ENCODE measurements at places on chromosomes 5 and 9. TPM values are rescaled to one million over a fixed set of nuclear protein-coding genes. Genes with fewer than 3 reads are reported as not detected.

The MSX2 gene
- total RNA-seq, result 0.27 TPM

DNA sequence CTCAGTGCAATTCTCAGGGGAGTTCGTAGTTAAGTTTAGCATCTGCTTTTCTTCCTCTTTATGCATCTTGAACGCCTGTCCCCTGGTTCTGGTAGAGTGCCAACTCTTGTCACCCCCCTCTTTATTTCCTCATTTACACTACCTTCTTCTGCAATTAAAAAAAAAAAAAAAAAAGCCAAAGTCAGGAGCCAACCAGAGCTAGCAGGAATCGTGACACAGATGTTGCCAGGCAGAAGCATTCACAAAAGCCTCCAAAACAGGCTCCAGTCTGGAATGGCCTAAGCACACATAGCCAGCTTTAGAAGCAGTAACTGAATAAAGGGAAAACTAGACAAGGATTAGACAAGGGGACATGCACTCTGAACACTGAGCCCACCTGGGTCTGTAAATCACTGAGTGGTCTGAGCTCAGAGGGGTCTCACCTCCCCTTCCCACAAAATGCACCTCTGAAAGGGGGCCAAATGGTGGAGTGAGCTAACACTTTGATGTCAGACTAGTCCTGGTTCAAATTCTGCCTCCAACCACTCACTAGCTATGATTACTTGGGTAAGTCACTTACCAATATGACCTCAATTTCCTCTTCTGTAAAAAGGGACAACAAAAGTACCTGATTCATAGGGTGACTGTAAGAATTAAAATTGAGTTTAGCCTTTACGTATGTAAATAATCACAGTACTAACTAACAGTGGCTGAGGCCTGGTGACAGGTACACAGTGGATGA is 2.0 kb downstream of the CD74 start:
- peaks cover 38% of the 10 kb centered on the region for H3K4me1 ChIP-seq
- peak overlapping the region; percentile 99 for H3K27ac ChIP-seq
- H3K4me3 ChIP-seq, result peak overlapping the region; percentile 77
- H3K36me3 ChIP-seq, result peaks cover 40% of the 10 kb centered on the region
- no peaks in the 10 kb centered on the region for H3K27me3 ChIP-seq
- DNase-seq, result no peak

The EGFLAM gene
- total RNA-seq, result 2.4 TPM

DNA sequence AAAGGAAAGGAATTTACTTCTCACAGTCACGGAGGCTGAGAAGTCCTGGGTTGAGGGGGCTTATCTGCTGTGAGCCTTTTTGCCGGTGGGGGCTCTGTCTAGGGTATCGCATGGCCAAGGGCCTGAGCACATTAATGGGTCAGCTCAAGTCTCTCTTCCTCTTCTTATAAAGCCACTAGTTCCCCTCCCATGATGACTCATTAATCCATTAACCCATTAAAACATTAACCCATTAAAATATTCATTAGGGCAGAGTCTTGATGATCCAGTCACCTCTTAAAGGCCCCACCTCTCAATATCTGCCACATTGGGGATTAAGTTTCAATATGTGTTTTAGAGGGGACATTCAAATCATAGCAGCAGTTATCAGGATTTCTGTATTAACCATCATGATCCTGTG is 406.3 kb downstream of the SPOCK1 start:
- H3K4me1 ChIP-seq, result no peaks in the 10 kb centered on the region
- no peaks in the 10 kb centered on the region for H3K36me3 ChIP-seq
- no peak overlapping the region for H3K27ac ChIP-seq
- H3K4me3 ChIP-seq, result no peak overlapping the region
- DNase-seq, result no peak

DNA sequence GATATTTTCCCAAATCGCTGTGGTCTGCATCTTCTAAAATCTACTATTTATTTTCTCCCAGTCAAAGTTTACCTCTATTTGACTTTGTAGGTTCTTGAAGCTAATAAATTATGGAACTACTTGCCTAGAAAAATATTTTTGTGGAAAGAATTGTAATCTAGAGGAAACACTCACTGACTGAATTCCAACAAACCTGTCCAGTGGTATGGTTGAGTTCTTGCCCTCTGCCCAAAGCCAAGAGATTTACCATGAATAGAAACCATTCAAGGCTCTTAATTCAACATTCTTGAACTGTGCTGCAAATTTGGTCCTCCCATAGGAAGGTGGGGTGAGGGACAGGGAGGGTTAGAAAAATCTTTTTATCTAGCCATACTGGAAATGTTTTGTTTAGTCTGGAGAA is 233.9 kb upstream of the MAP3K1 start:
- H3K36me3 ChIP-seq, result no peaks in the 10 kb centered on the region
- DNase-seq, result no peak
- no peak overlapping the region for H3K27ac ChIP-seq
- no peak overlapping the region for H3K4me3 ChIP-seq

The ACTBL2 gene
- not detected for total RNA-seq

- peak overlapping the region; percentile 74 for H3K27ac ChIP-seq
- H3K4me1 ChIP-seq, result peaks cover 92% of the 10 kb centered on the region
- H3K36me3 ChIP-seq, result no peaks in the 10 kb centered on the region
- H3K27me3 ChIP-seq, result no peaks in the 10 kb centered on the region
Observed at GRCh38 chr9:131698618-131698985, 41.3 kb downstream of the RAPGEF1 start.

The FGF10 gene
- total RNA-seq, result 7.6 TPM

DNA sequence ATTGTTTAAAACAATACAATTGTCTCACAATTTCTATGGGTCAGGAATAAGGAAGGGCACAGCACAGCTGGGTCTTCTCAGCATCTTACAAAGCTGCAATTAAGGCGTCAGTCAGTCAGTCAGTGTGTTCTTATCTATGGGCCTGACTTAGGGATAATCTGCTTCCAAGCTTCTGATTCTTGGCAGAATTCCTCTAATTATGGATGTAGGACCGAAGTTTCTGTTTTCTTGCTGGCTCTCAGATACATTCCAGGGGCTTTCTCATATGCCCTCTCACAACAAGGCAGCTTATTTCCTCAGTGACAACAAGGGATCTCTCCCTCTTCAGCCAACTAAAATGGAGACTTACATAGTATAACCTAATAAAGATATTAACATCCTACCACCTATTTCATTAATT is 1925.3 kb upstream of the ACO1 start:
- H3K4me3 ChIP-seq, result no peak overlapping the region
- no peaks in the 10 kb centered on the region for H3K36me3 ChIP-seq
- H3K4me1 ChIP-seq, result no peaks in the 10 kb centered on the region
- DNase-seq, result no peak
- no peaks in the 10 kb centered on the region for H3K27me3 ChIP-seq

DNA sequence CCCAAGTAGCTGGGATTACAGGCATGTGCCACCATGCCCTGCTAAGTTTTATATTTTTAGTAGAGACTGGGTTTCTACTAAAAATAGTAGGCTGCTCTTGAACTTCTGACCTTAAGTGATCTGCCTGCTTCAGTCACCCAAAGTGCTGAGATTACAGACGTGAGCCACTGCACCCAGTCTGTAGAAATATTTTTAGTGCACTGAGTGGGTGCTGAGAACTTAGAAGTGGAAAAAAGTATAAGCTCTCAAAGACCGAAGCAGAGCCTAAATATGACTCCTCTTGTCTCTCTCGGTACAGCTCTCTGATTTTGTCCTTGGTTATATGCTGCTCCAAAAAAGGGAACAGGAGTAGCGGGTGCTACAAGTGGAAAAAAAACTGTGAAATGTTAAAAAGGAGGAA is 353.8 kb upstream of the IZUMO3 start:
- H3K36me3 ChIP-seq, result no peaks in the 10 kb centered on the region
- H3K4me3 ChIP-seq, result no peak overlapping the region
- no peak for DNase-seq
- no peaks in the 10 kb centered on the region for H3K27me3 ChIP-seq

The CTNND2 gene
- total RNA-seq, result 6.0 TPM

The LECT2 gene
- total RNA-seq, result not detected

DNA sequence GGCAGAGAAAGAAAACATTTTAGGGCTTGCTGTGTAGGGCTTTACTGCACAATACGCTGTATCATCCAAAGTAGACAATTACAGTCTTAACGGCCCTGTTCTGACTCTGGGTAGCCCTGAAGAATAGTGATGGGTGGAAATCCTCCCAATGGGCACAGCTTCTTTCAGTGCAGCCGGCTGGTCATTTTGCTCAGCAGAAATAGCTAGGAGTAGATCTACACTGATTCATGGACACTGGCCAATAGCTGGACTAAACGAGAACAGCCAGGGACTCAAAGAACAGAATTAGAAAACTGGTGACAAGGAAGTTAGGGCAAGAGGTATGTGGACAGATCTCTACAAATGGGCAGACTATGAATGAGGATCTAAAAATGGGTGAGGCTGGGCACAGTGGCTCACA is 69.3 kb downstream of the IARS1 start:
- no peak overlapping the region for H3K27ac ChIP-seq
- H3K36me3 ChIP-seq, result peaks cover 74% of the 10 kb centered on the region
- no peaks in the 10 kb centered on the region for H3K27me3 ChIP-seq
- H3K4me1 ChIP-seq, result no peaks in the 10 kb centered on the region
- DNase-seq, result no peak

GRCh38 chr9:113578279-113578865 is 114.8 kb downstream of the RGS3 start:
- H3K36me3 ChIP-seq, result peaks cover 6% of the 10 kb centered on the region
- no peak for DNase-seq
- H3K27ac ChIP-seq, result peak overlapping the region; percentile 85
- no peaks in the 10 kb centered on the region for H3K27me3 ChIP-seq

- H3K4me1 ChIP-seq, result no peaks in the 10 kb centered on the region
- no peaks in the 10 kb centered on the region for H3K27me3 ChIP-seq
- H3K4me3 ChIP-seq, result no peak overlapping the region
- no peak for DNase-seq
- H3K27ac ChIP-seq, result no peak overlapping the region
Observed at GRCh38 chr9:27205198-27205597, 91.8 kb downstream of the EQTN start.

DNA sequence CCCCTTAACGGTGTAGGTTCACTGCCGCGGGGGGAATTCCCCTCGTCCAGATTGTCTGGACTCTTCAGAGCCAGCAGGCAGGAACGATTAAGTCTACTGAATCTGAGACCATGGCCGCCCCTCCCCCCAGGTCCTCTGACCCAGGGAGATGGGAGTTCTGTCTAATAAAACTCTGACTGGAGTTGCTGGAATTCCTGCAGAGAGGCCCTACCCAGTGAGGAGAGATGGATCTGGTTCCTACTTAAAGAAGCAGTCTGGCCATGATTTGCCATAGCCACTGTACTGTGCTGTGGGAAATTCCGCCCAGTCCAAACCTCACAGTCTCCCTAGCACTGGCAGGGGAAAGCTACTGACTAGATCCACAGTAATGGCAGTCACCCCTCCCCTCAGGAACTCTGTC is 237.7 kb upstream of the RASA1 start:
- H3K27ac ChIP-seq, result no peak overlapping the region
- no peak for DNase-seq
- no peaks in the 10 kb centered on the region for H3K4me1 ChIP-seq
- no peak overlapping the region for H3K4me3 ChIP-seq
- no peaks in the 10 kb centered on the region for H3K36me3 ChIP-seq

- DNase-seq, result no peak
- H3K36me3 ChIP-seq, result no peaks in the 10 kb centered on the region
- peak overlapping the region; percentile 9 for H3K4me3 ChIP-seq
- H3K27ac ChIP-seq, result peak overlapping the region; percentile 1
- no peaks in the 10 kb centered on the region for H3K27me3 ChIP-seq
Observed at GRCh38 chr9:20604562-20604961, 17.7 kb downstream of the MLLT3 start.

DNA sequence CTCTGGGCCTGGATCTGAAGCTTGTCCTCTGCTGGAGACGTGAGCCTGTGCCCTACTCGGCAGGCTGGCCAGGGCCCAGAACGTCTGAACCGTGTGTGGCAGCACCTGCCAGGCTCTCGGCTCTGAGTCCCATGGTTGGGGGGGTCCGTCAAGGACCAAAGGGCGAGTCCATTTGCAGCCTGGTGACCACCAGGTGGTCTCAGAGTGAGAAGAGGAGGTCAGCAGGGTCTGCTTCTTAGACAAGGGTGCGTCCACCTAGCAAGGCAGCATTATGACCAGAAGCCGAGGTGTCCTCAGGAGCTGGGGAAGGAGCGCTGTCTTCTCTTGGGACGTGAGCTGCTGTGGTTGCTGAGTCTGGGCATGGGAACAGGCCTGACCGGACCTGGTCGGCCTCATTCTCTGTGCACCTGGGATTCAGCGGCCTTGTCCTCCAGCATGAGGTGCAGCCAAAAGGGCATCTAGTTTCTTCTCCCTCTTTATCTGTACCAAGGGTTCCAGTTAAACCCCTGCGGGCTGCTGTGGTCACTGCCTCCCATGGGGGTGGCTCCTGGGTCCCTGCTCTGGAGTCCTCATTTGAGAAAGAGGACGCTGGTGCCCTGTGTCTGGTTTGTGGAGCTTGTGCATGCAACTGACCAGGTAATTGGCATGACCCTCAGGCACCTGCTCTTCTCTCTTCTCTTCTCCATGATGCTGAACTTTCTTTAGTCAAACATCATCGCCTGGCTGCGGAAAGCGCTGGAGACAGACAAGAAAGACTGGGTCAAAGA is 14.4 kb downstream of the EXOC3 start:
- no peak overlapping the region for H3K27ac ChIP-seq
- DNase-seq, result no peak
- H3K27me3 ChIP-seq, result no peaks in the 10 kb centered on the region
- H3K36me3 ChIP-seq, result peaks cover 97% of the 10 kb centered on the region
- H3K4me3 ChIP-seq, result no peak overlapping the region

The OR5C1 gene
- not detected for total RNA-seq

The SLC36A2 gene
- total RNA-seq, result not detected

DNA sequence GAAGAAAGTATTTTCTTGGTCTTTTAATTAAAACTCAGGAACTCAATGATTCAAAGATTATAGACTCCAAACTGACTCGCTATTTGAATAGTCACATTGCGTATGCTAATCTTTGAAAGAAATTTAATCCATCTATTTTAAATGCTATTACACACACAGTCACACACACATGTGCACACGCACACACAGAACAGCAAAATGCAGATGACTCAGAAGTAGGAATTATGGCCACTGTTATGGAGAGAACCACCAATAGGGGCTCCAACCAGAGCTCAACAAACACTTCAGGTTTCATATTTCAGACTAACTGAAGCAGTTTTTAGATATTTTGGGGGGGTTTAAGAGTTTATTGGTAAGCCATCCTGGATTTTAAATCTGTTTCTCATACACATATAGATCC is 1917.9 kb downstream of the EFNA5 start:
- no peaks in the 10 kb centered on the region for H3K27me3 ChIP-seq
- DNase-seq, result no peak
- H3K4me1 ChIP-seq, result no peaks in the 10 kb centered on the region
- H3K27ac ChIP-seq, result no peak overlapping the region
- no peaks in the 10 kb centered on the region for H3K36me3 ChIP-seq
